ENCODE measurements at places on chromosomes 4 and X.

DNA sequence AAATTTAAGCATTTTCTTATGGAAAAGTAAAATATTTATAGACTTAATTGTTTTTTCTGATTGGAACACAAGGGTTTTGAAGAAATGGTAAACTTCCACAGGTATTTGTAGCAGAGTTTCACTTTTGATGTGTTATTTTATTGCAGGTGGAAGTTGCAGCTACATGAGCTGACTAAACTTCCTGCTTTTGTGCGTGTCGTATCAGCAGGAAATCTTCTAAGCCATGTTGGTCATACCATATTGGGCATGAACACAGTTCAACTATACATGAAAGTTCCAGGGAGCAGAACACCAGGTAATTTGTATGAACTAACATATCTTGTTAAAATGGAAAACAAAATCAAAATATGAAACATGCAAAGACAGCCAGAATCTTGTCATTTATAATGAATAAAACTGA lies 117.4 kb downstream of the DIPK2B start:
- DNase-seq, result no peak

DNA sequence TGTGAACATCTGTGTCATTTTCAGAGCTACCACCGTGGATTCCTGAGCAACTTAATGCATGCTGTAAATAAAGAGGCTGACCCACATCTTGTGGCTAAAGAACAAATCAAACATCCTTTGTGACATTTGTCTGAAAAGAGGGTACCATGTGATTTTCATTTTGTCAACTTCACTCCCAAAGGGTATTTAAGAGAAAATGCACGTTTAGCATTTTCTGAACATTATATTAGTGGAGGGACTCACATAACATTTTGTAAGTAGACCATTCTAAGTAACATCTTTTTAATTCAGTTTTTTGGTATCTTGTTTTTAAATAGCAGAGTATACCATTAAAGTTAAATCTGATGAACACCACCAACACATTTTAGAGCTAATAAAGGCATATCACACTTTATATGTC lies 17.0 kb upstream of the CPE start:
- no peak for DNase-seq

DNA sequence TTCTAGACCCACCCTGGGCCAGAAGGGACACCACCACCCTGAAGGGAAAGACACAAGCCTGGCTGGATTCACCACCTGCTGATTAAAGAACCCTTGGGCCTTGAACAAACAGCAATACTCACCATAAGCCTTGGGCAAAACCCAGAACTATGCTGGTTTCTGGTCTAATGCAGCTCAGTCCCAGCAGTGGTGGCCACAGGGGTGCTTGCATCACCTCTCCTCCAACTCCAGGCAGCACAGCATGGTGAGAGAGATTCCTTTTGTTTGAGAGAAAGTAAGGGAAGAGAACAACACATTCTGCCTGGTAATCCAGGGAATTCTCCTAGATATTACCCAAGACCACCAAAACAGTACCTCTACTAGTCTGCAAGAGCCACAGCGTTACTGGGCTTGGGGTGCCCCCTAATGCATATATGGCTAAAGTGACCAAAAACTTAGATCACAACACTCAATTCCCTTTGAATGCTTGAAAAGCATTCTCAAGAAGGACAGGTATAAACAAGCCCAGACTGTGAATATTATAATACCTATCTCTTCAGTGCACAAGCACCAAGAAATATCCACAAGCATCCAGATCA lies 25.7 kb downstream of the RNF128 start:
- DNase-seq, result no peak

GRCh38 chr4:129583868-129584267 lies 487.9 kb downstream of the C4orf33 start:
- DNase-seq, result no peak

DNA sequence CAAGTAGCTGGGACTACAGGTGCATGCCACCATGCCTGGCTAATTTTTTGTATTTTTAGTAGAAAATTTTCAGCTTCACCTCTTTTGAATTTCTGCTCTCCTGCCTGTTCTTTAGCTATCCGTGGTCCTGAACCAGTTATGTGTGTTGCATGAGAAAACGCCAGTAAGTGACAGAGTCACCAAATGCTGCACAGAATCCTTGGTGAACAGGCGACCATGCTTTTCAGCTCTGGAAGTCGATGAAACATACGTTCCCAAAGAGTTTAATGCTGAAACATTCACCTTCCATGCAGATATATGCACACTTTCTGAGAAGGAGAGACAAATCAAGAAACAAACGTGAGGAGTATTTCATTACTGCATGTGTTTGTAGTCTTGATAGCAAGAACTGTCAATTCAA lies 13.9 kb downstream of the ALB start:
- no peak for DNase-seq

GRCh38 chr4:164977243-164978164 lies at the start of gene TRIM61:
Gene TRIM61, minus strand, starts transcription at chr4:164977657. Its CDS starts 7,655 bp downstream, at chr4:164970002.
- DNase-seq, result no peak

DNA sequence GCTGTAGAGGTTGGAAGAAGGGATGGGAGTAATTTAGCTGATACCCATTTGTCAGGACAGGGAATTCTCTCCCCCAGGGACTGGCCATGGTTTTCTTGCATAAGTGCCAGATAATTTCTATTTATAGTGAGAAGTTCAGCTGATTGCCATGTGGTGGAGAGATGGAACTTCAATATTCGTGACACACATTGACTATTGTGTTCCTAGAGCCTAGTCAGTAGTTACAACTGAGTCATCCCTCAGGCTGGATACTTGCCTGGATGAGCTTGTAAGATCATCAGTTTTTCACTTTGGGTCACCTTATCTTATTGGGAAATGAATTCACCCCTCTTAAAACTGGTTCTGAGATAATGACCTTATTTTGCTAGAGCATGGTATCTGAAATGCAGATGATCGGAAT lies 32.2 kb downstream of the CFAP299 start:
- DNase-seq, result no peak

GRCh38 chrX:69203638-69204037 lies 38.4 kb upstream of the PJA1 start:
- no peak for DNase-seq

- no peak for DNase-seq
Observed at GRCh38 chr4:128869776-128870509, 60.4 kb downstream of the JADE1 start.

DNA sequence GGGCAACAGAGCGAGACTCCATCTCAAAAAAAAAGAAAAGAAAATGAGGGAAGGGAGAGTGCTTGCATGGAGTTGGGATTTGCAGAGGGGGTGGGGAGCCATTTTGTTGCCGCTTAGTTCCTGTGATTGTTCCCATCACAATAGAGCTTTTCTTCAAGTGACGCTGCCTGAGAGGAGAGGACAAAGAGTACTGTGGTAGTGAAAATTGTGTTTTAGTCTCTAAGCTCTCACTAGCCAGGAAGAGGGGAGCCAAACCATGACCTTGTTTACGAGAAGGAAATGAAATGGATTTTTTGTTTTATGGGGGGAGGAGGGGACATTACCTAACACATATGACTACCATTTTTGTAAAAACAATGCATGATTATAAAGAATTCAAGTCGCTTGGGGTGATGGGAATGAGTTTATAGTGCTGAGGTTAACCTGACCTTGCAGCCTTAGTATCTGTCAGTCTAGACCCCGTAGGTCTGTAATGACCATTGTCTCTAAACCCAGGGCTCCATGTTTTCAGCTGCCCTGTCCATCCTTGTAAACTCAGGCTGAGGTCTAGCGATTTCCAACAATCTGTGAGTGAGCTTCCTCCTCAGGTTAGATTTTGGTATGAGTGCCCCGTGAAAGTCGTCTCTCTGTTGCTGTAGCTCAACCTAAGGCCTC lies 18.8 kb downstream of the SRD5A3 start:
- DNase-seq, result no peak

DNA sequence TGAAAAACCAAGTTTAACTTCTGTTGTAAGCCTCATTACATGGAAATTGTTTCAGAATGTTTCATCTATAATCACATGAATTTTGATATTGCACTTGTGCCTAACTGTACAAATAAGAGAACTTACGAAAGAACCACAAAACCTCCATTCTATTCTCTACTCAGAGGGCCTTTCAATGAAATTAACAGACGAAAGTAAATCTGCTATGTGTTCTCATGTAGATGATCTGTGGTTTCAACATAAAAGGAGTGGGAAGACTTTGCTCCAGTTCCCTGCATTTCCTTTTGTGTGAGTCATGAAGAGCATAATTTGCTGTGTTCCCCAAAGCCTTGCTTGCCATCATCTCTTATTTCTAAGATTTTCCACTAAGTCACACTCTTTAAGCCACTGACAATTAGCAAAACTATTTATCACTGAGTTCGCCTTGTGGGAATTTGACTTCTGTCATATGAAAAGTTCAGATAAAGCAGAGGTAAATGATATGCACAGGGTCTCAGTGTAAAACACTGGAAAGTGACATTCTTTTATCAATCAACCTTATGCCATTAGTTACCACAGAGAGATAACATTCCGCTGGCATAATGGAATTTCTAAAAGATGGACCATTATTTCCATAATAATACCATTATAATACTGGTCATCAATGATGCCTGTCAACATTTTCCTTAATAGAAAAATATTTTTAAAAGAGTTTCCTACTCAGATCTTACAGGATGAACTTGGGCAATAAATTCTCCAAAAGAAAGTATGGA lies 329.8 kb downstream of the NR3C2 start:
- DNase-seq, result no peak

DNA sequence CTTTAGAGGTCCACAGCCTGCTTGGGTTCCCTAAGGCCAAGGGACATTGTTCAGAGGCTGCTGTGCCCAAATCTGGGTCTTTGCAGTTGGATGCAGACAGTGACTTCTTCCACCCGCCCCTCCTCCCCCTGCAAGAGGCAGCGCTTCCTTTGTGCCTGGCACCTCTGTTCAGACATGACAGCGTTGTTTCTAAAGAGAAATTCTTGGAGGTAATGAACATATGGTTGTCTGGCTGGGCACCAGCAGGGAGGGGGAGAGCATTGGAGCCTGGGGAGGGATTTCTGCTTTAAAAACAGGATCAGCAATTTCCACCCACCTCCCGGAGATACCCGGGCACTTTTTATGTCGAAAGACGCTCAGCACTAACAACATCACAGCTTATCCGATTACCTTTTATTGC lies 51.5 kb downstream of the PSAPL1 start:
- no peak for DNase-seq

GRCh38 chr4:119315036-119315435 lies 6.9 kb downstream of the FABP2 start:
- DNase-seq, result no peak

- DNase-seq, result peak; percentile 68
Observed at GRCh38 chr4:54032558-54033135, 31.8 kb downstream of the CHIC2 start.

DNA sequence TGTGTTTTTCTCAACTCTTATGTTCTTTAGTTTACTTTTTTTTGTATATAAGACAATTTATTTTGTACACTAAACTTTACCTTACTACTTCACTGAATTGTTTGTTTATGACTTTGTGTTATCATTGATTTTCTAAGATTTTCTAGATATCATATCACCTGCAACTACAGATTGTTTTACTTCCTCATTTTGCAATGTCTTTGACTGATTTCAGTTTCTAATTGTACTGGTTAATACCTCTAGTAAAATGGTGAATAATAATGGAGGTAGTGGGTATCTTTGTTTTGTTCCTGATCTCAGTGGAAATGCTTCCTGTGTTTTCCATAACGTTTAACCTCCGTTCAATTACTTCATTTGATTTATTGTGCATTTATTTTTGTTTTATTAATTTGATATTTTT lies 490.2 kb downstream of the TLL1 start:
- no peak for DNase-seq

- no peak for DNase-seq
Observed at GRCh38 chr4:119337010-119337409, 15.1 kb upstream of the FABP2 start.

- DNase-seq, result no peak
Observed at GRCh38 chr4:152138451-152138850, 377.6 kb upstream of the GATB start.

DNA sequence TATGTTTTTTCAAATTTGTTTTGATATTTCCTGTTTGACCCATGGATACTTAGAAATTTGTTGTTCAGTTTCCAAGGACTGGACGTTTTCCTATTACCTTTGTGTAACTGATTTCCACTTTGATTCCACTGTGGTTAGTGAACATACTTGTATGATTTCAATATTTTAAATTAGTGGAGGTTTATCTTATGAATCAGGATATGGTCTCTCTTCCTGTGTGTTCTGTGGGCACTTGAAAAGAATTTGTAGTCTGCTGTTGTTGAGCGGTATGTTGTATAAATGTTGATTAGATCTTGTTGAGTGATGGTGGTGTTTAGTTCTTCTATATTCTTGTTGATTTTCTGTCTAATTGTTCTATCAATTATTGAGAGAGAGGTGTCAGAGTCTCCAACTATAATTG lies 21.2 kb upstream of the LAMTOR3 start:
- DNase-seq, result no peak

- no peak for DNase-seq
Observed at GRCh38 chrX:69153060-69153730, 12.1 kb downstream of the PJA1 start.

GRCh38 chr4:187417721-187418120 lies 577.9 kb upstream of the ZFP42 start:
- no peak for DNase-seq

DNA sequence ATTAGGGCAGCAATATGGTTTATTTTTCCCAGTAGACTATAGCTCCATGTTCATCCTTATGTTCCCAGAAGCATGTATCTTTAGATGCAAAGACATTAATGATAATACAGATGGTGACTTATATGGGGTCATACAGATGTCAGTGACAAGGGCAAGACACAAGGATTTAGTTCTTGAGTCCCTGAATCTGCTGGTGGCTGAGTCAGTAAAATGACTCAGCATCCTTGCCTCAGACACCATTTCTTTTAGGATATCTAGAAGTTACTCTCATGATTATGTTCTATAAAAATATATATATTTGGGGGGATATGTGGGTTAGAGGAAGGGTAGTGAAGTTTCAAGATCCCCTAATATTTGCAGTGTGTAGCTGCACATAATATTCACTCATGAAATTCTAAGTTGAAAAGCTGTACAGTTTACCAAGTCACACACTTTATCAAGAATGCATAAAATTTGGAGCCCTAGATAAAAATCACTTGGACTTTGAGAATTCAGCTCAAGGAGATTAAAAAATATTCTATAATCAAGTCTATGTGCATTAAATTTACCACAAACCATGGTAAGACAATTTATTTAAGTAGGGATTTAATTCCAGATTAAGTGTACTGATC lies 101.9 kb downstream of the LNX1 start:
- DNase-seq, result no peak

GRCh38 chr4:4532371-4533154 lies 9.3 kb downstream of the STX18 start:
- no peak for DNase-seq

- no peak for DNase-seq
Observed at GRCh38 chr4:138611721-138612120, 369.6 kb upstream of the SLC7A11 start.

DNA sequence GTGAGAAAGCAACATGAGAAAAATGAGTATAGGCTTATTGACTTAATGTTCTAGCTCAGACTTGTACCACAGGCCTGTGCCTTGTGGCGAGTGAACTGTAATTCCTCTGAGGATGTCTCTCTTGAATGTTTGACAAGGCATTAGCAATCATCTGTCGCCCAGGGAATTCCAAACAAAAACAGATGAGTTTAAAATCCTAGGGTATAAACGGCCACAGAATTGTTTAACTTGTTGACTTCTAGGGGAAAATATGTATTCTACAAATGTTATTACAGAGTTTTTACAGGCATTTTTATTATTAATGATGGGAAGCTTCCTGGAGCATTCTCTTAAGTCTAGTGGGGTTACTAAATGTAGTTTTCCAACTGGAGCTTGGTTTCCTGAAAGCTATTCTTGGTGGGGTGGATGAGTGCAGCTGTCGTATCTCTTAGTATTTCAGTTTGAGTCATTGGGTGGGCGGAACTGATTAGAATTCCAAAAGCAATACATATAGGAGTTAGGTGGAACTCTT lies 40.6 kb downstream of the ARHGAP10 start:
- peak; percentile 9 for DNase-seq

- no peak for DNase-seq
Observed at GRCh38 chrX:7109838-7110793, 37.4 kb upstream of the STS start.

All from NCI-H510A treated with DMSO at 0.1 percent for 48 hours (cell line).